ENCODE measurements at places on chromosomes 6 and 20.
A peak's percentile ranks its signal among the peaks of the same experiment; 100 is the strongest.

DNA sequence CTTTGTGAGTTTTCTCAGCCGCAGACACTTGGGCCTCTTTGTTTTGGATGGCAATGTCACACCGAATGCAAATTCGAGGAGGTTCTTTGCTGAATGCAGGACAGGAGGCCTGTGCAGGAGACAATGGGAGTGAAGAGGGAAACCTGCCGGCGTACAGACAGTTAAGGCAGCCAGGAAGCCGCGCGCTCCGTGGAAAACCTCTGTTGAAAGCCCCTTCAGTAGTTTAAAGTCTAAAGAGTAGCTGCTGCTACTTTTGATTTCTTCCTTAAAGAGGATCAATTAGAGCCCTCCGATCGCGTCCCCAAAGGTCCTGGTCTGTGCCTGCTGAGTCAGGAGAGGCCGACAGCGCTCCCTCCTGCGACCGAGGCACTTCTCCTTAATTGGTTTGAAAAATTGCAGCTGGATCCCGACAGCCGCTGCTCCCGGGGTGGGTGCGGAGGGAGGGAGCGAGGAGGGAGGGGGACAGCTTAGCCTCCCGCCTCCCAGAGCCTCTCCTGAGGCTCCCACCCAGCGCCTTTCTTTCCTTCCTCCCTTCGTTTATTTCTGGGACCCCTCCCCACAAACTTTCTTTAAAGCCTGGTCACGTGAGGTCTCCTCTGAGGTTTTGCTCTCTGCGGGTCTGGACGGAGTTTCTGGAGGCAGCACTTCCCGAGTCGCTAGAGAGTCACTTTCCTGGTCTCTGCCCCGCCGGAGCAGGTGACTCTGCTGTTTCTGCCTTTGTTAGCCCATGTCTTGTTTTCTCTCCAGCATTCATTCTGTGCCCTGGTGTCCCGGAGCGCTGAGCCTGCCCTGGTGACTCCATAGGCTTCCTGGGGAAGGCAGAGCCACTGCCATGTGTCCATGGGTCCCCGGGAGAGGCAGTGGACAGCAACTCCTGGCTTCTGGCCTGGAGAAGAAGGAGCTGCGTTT lies 22.3 kb upstream of the RPP40 start:
- DNase-seq = peak; percentile 75

- DNase-seq = peak; percentile 46
Measured at GRCh38 chr6:85126485-85127167, 323.3 kb upstream of the NT5E start.

- DNase-seq = no peak
Measured at GRCh38 chr6:31727717-31728671, 1.1 kb downstream of the DDAH2 start.

- no peak for DNase-seq
Measured at GRCh38 chr20:58145506-58146080, 82.9 kb downstream of the ANKRD60 start.

- no peak for DNase-seq
Measured at GRCh38 chr20:8809107-8809953, 259.6 kb upstream of the PLCB4 start.

DNA sequence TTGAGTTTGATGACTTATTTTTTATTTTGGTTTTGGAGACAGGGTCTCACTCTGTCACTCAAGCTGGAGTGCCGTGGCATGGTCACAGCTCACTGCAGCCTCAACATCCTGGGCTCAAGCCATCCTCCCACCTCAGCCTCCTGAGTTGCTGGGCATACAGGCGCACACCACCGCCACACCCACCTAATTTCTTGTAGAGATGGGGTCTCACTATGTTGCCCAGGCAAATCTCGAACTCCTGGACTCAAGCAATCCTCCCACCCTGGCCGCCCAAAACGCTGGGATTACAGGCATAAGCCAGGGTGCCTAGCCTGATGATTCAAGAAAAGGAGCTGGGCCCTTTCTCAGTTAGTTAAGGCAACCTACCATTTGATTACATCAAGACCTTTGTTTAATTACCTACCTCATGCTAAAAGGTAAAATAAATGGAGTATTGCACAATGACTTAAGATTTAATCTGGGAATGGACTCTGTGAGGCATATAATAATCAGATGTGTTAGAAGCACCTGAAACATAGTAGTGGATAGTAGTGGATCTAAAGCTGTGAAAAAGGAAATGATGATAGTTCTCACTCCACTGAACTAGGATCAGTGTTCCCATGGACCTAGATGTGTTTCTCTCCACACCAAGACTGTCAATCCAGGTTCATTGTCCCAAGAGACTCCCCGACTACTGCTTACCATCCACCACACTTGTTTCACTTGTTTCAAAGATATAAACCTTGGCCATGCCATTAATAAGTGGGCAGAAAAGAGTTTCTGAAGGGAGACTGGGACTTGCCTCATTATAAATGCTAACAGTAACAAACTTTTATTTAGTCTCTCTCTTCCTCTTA lies 2.1 kb downstream of the TNFRSF21 start:
- DNase-seq = no peak

GRCh38 chr6:27293436-27294098 lies 18.5 kb downstream of the POM121L2 start:
- no peak for DNase-seq

- no peak for DNase-seq
Measured at GRCh38 chr6:133275213-133275612, 34.1 kb downstream of the EYA4 start.

GRCh38 chr6:116047173-116047933 lies 13.3 kb downstream of the FRK start:
- no peak for DNase-seq

DNA sequence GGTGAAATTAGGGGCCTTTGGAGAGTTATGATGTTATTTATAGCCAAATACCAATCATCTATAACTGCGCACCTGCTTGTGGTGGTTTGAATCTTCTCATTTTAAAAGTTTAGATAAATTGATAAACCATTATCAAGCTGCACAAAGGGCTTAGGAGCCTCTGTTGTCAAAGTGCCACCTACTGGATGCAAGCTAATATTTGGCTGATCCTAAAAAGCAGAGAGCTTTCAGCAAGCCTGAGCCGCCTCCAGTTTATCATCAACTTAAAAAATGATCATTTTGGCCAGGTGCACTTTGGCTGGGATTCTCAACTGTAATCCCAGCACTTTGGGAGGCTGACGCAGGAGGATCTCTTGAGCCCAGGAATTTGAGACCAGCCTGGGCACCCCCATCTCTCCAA lies 58.5 kb upstream of the ATXN1 start:
- DNase-seq = no peak

DNA sequence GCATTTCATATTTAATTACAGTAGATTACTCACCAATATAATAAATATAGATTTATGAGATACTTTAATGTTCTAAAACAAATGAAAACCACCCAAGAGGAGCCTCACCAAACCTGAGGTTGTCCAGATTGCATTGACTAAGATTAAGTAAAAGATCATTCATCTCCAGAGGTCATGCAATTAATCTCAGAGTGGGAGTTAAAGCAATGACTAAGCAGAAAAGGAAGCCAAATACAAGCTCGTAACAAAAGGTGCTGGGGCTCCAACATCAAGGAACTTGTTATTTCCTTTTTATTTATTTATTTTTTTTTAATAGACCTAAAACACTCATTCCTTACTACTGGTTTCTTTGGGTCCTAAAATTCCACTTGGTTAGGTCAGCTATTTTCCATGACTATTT lies 57.7 kb downstream of the RSPO3 start:
- no peak for DNase-seq

DNA sequence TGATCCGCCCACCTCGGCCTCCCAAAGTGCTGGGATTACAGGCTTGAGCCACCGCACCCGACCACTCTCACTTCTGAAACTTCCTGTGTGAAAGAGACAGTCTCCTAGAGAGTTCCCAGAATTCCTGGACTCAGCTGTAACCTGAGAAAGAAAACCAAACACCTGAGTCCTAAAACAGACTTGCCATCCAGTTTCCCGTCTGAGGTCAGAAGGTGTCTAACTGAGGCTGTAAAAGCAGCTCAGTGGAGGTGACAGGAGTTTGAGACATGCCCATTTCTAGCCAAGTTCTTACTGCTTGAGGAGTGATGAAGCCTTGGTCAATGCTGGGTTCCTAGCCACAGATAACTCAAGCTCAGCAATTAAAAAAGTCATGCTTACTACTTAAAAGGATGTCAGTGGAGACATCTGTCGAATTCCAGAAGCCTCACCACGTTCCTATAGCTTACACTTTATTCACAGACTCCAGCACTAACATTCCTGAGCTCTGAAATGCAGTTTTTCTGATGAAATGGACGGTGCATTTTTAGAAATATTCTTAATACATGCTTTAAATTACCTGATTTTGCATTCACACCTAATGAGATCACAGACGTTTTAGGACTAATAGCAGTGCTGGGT lies 6.1 kb downstream of the UQCC2 start:
- DNase-seq = no peak

DNA sequence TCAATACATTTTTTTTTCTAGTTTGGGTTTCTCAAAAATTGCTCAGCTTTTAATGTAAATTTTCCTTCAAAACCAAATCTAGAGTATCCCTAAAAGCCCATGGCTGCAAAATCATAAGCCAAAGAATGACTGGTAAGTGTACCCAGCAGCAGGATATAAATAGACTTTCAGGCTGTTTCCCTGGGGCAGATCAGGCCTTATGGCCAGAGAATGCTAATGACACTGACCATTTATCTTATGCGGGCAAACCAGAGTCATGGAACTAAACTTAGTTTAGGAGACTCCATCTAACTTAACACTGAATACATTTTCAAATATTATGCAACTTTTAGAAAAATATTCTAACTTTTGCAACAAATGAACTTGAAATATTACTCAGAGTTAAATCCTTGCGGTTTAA lies 7.4 kb downstream of the OSER1 start:
- no peak for DNase-seq

DNA sequence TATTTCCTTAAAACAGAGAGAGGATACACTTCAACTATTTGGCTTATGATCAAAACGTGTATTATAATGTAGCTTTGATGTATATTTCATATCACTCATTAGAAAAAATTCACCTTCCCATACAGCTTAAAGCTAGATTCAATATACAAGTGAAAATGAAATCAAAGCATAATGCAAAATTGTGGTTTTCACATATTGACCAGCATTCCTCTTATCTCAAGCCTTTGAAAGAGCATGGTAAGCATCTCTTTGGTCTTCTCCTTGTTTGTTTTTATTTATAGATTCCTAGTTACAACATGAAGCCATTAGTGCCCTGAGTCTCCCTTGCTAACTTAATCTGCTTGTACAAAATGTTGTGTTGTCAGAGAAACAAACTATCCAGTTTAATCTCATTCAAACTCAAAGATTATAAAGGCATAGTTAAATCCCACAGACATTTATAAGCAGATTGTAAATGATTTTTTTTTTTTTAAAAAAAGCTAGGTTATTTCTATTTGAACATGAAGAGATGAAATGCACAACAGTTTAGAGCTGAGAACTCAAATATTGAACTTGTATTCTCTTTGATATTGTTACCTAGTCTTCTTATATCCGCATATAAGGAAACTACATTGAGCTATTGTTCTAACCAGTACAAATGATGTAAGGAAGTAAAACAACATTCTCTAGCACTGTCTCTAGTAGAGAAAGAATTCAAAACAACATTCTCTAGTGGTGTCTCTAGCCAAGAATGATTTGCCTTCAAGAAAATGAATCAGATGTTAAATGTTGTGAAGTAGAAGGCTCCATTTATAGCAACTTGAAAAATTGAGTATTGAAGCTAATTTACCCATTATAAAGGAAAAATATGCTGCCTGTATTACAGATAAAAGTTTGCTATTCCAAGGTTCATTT lies 31.2 kb upstream of the SMIM28 start:
- DNase-seq = no peak

DNA sequence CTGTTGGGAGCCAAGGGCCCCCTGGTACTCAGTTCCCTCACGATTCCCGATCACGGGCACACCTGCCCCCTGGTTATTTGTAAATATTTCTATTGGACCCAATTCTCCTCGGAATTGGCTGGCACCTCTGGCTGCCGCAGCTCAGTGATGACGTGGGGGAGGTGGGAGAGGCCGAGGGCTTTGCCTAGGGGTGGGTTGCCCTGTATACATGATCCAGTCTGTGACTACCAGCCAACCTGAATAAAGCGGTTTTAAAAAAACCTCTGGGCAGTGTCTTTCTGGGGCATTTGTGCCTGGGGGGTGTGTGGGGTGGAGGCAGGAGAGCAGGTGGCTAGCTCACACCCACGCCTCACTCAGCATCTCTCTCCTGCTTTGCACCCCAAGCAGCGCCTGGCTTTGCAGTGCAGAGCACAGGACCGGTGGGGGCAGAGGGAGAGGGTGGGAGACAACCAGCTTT lies 42.2 kb downstream of the VSTM2L start:
- DNase-seq = no peak

GRCh38 chr20:2261046-2261485 lies 34.7 kb upstream of the TGM3 start:
- no peak for DNase-seq

GRCh38 chr6:18414116-18414515 lies 27.0 kb downstream of the RNF144B start:
- DNase-seq = no peak

DNA sequence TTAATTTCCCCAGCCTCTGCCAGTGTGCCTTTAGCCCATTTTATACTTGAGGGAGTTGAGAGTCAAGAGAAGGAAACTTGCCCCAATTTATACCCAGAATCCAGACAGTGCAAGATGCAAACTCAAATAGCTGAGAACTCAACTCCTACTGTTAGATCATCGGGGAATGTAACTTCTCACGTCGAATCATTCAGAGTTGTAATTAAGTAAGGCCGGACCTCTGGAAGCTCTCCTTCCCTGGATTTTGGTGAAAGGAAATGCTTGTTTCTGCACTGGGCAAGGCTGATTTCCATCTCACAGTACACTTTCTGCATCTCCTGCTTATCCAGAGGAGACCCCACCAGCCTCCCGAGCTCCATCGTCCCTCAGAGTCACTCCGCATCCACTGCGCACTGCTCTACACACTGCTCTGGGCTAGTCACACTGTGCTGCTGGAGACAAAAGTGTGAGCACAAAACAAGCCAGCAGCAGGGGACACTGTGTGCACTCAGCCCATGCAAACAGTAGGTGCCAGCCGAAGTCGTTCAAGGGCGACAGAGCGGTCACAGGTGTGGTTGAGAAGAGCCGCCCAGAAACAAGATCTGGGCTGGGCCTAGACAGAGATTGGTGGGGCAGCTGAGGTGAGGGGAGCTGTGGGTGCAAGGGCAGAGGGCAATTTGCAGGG lies 150.4 kb upstream of the QKI start:
- no peak for DNase-seq
